WERI-Rb-1 (cell line): ENCODE measurements at places on chromosomes 5 and 9.
A peak's percentile ranks its signal among the peaks of the same experiment; 100 is the strongest.

- DNase-seq: no peak
Observed at GRCh38 chr9:98456156-98456613, 200.7 kb upstream of the TBC1D2 start.

DNA sequence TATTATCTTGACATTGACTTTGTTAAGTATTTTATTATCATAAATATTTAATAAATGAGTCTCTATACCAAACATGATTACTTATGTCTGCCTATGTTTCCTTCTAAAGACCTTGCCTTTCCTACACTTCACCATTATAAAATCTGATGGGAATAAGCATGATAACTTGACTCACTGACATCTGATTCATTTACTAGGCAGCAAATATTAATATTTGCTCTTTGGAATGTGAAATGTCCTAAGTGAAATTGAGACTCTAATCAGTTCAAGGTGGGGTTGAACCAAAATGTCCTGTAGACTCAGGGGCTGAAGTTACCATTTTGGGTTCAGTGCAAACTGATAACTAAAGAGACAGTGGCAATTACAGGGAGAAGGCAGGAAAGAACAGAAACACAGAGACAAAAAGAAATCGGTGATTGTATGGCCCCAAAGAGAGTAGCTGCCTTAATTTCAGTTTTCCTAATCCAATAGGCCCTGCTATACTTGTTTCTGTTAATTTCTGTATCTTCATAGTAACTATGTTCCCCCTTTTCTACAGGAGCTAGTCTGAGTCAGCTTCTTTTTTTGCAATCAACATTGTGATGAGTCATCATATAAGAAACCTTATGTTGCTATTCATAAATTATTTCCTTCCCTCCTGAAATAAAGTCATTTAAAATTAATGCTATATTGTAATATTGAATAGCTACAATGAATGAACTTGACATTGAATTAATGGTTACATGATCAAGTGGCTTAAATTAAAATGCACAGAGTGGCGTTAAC, 296.8 kb downstream of the PDE4D start:
- no peak for DNase-seq

GRCh38 chr5:150488519-150489359, 19.2 kb upstream of the NDST1 start:
- DNase-seq: no peak

GRCh38 chr9:2120926-2121689, 106.0 kb downstream of the SMARCA2 start:
- DNase-seq: no peak

DNA sequence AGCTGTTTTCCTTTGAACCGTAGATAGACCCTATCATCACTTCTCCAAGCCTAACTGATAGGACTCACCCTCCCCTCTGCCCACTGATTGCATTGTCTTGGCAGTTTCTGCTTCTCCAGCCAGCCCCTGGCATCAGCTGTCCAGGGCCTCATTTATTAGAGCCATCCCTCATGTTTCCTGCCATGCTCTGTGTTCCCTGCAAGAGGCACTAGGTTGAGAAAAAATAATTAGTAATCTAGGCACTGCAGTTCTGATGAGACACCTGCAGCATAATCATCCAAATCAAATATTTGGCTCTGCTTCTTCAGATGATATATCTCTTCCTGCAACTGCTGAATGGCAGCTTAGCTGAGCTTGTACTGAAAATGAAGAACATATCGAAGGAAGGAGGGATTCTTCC, 303.0 kb upstream of the TLE4 start:
- no peak for DNase-seq

- DNase-seq: no peak
Observed at GRCh38 chr5:56545016-56545415, 270.3 kb upstream of the MAP3K1 start.

- DNase-seq: no peak
Observed at GRCh38 chr9:36217256-36217968, 26.7 kb downstream of the CLTA start.

- DNase-seq: no peak
Observed at GRCh38 chr5:28324174-28324573, 1285.8 kb upstream of the CDH9 start.

DNA sequence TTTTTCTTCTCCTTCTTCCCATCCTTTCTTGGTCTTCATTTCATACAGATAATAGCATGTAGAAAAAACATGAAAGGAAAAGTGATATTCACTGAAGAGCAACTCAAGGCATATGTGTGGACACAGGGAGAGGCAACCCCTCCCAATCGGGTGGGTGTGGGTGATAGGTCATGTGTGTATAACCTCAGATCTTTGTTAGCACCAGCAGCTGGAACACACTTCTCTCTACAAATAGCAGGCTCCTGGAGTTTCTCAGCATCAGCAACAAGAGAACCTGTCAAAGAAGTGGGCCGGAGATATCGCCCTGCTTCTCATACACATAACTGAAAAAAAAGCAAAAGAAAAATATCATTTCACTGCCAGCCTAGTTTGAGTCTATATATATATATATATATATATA, 426.4 kb downstream of the DTWD2 start:
- no peak for DNase-seq

DNA sequence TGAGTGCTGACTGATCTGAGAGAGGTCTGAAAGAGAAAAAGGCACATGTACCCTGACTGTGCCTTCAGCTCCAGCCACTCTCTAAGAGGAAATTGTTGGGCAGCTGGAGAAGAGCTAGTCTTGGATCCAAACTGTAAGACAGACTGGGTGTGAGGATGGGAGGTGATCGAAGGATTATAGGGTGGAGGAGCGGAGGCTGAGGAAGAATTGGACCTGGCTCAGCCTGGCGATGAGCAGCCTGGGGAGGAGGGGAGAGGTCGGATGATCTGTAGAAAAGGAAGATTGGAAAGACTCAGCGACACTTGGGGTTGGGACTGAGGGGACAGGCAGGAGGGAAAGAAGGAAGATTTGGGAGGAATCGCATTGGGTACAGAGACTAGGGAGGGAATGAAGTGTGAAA, 98.6 kb upstream of the SLC25A48 start:
- DNase-seq: peak; percentile 22

DNA sequence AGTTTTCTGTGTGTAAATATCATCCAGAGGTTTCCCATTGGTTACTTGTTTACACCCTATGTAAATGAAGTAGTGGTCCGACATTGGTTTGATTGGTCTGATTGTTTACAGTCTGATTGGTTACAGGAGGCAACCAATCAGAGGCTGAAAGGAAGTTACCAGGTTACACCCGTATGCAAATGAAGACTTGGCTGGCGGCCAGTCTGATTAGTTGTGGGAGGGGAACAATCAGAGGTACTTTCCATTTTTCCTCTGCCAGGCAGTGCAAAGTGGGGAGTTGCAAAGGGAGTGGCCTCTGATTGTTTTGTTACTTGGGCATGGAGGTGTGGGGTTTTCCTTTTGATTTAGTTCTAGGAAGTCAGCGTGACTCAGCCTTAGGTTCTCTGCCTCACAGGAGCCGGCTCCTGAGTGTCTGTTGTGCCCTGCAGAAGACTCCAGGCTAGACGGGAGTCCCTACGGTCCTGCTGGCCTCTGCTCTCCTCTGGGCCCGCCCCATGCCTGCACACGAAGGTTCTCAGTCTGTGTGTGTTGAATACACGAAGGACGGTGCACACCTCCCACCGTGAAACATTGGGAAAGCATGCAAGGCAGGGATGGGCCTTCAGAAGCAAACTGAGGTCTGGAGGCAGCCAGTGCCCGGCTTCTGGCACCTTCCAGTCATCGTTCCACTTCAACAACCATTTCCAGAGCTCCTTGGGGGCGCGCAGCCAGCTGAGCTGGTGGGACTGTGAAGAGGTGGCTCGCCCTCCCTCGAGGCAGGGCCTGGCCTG, 42.9 kb downstream of the OLFM1 start:
- no peak for DNase-seq

GRCh38 chr5:16690243-16690852, 73.6 kb upstream of the RETREG1 start:
- DNase-seq: peak; percentile 72

DNA sequence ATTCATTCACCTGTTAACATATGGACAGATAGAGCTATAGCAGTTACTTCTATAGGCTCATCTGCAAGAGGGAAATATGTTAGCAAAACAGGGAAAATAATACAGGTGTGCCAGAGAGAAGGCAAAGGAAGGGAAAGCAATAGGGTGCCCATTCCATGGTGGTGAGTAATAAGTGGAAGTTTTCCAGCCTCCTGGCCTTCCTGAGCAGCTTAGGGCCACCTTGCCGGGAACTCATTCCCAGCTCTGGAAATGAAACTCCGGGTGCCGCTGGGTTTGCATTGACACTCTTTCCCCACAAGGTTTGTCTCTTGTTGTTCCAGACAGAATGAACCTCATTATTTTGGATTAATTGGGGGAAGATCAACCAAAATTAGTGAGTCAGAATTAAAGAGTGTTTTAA, 58.4 kb downstream of the SLC1A3 start:
- DNase-seq: no peak

- DNase-seq: no peak
Observed at GRCh38 chr9:106588626-106589025, 274.3 kb upstream of the ZNF462 start.

DNA sequence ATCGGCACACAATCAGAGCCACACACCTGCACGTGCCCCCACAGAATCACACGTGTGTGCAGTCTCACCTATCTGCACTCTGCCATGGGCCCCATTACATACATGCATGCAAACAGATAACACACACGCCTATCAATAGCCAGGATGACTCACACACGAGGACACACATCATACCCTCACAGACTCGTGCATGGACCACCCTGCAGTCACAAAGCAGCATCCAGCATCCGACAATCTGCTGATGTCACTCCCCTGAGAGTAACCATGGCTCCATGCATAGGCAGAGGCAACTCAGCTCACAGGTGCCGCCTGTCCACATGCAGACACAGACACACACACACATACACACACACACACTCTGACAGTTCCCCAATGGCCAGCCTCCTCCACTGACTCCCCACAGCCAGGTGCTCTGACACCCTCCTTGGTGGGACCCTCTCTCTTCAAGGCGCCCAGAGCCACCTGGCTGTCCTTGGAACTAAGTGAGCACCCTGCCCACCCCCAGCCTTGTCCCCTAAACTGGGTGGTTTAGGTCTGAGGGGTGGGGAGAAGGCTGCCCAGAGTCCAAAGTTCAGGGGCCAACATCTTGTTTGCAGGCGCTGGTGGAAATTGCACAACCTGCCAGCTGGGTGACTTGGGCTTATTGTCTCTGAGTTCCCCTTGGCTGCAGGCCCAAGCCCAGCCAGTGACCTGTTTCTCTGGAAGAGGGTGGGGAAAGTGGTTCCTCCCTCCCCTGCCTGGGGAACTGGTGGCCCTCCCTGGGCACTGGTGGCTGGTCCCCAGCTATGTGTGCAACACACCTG, 34.6 kb upstream of the NEK6 start:
- no peak for DNase-seq

DNA sequence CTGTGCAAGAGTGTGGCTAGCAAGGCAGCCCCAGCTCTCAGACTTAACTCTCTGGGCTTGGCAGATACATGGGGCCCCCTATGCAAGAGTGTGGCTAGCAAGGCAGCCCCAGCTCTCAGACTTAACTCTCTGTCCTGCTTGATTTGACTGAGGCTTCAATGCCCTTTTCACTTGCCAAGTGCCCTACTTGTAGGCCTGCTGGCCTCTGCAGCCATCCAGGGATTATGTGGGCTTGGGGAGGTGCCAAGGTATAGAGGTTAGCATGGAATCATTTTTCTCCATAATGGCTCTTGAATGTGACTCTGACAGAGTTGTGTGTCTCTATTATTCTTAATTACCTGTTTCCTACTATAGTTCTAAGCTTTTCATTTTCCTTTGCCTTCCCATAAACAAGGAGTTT, 115.5 kb upstream of the RUSC2 start:
- no peak for DNase-seq

DNA sequence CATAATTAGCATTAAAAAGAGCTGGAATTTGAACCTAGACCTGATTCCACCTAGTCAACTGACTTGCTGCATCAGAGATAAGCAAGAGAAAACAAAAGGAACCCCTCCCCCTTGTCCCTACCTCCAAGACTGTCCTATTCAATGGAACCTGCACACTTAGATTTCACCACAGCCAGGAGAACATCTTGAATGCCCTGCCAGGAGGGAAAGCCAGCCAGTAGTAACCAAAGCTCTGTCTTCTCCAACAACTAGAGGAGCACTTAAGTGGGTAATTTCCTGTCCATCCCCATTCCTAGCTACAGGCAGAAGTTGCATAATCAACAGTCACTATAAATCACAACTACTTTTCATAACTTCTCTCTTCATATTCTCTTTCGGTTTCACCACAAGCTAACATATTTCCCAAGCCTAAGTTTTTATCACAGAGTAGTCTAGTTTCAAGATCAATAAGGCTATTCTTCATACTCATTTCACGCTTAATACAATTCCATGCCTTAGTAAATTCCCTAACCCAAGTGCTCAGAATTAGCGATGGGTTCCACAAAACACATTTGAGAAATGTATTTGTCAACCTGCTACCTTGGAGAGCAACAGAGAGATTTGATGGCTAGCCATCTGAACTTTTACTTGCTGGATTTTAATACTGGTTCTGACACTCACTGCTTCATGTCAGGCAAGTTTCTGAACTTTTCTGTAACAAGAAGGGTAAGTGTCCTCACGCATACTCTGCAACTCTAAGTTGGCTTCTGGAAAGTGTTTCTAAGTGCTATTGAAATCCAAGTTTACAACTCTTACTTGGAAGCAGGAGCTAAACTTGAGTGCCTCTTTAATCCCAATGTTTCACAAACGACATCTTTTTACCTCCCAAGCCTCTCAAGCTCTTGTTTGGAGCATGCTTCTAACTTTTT, 2.0 kb downstream of the DENND1A start:
- DNase-seq: no peak

GRCh38 chr5:7676455-7676854, 174.5 kb downstream of the CFAP90 start:
- no peak for DNase-seq

GRCh38 chr9:106321394-106322180, 541.4 kb upstream of the ZNF462 start:
- no peak for DNase-seq

DNA sequence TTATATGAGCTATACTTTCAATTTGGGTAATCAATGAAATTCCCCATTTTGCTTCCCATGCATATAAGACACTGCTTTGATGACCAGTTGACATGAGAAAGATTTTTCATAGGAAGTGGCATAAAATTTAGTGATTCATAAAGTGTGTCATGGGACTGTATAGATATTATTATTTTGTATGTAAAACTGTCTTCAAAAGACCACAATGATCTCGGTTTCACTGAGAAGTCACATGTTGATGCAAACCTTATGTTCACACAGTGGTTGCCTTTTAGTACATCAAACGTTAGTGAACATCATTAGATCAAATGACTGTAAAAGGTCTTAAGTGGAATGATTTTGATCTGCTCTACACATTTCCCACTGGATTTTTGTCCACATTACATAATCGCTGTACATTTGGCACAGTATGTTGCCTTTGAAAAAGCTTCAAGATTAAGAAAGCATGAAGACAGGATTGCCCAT, 349.2 kb upstream of the MEF2C start:
- DNase-seq: no peak

DNA sequence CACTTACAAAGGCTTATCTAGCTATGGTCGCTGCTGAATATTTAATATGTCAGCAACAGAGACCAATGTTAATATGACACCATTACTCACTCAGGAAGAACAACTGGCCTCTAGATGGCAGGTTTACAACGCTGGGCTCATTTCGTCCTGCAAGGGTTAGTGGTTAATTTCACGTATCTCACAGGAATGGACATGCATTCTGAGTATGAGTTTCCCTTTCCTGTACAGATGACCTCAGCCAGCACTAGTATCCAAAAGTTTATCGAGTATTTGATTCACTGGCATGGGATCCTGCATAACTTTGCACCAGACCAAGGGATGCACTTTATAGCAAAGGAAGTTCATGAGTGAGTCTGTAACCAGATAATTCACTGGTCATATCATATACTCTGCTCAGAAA, 8.7 kb upstream of the TRPC7 start:
- peak; percentile 58 for DNase-seq

GRCh38 chr9:127563579-127563978, 48.5 kb upstream of the STXBP1 start:
- DNase-seq: no peak

- DNase-seq: peak; percentile 10
Observed at GRCh38 chr5:163504079-163504931, 1.1 kb upstream of the MAT2B start.
